ENCODE measurements at places on chromosomes 3 and 15.

GRCh38 chr3:143821862-143822261 is 26.4 kb downstream of the SLC9A9 start:
- no peak for DNase-seq

DNA sequence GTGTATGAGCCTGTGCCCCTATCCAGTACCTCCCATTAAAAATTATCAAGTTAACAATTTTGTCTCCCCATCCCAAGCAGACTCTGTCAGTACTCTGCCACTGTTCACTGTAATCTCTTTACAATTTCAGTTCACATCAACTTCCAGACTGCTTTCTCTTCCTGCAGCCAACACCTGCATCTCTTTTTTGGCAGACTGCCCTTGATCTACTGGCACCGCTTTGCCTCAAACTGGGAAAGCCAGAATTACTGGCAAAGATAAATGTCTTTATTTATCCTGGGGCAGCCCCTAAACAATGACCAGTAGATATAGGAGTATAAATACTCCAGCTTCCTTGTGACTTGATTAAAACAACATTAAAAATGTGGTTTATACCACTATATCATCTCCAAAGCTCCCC is 494.1 kb downstream of the ZNF385D start:
- DNase-seq: peak; percentile 40

DNA sequence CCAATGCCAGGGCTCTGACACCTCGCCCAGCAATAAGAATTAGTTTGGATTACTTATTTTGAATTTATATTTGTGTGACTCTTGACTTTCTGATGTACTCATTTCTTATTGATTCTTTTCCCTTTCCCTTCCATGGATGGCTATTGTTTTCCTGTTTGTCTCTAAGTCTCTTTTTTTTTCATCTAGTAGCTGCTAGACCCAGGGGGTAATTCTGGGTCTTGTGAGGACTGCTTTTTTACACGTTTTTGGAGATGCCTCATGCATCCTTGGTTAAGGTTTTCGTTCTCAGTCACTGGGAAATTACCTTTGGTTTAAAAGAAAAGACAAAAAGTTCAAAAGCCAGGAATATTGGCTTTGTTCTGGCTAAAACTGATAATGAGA is 70.2 kb upstream of the STRIT1 start:
- DNase-seq: no peak

DNA sequence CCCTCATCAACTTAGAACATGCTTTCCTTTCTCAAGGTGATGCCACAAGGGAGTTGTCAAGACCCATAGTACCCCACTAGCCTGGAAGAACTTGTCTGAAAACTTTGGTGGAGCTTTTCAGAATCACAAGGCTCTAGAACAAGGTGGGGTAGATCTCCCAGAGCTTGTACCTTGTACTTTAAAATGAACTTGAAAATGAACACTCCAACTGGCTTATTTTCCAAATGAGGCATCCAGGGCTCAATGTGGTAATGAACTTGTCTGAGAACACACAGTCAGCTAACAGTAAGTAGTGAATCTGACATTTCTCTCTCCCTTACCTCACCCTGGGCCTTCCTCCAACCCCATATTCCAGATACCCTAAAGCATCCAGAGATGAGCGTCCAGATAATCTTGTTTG is 81.8 kb upstream of the THBS1 start:
- peak; percentile 92 for DNase-seq

DNA sequence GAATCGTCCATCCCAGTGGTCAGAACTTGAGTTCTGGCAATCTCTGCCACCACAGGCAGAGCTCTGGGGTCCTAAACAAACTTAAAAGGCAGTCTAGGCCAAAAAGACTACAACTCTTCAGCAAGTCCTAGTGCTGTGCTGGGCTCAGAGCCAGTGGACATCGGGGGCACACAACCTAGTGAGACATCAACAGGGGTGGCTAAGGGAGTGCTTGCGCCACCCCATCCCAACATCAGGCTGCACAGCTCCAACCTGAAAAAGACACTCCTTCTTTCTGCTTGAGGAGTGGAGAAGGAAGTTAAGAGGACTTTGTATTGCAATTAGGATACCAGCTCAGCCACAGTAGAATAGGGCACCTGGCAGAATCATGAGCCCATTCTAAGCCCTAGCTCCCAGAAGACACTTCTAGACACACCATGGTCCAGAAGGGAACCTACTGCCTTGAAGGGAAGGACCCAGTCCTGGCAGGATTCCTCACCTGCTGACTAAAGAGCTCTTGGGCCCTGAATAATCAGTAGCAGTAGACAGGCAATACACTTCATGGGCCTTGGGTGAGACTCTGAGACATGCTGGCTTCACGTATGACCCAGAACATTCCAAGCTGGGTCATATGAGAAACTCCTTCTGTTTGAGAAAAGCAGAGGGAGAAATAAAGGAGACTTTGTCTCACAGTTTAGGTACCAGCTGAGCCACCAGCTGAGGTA is 72.0 kb downstream of the TFDP2 start:
- DNase-seq: no peak

DNA sequence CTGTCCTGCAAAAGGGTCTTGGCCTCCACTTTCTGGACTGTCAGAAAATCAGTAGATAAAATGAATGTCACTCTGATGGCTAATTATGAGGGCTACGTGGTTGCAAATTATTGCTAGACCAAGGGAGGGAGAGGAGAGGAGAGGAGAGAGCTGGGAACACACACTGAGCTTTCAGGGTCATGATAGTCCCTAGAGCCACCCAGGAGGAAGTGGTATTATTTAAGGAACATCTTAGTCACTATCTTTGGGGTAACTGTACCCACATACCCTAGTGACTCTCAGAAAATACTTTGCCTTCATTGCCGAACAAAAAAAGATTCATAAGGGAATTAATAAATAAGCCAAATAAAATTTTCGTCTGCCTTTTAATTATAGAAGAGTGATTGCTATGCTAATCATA is 642.3 kb upstream of the CFAP20DC start:
- DNase-seq: no peak

GRCh38 chr3:159258934-159259333 is 457.1 kb downstream of the MFSD1 start:
- DNase-seq: no peak

DNA sequence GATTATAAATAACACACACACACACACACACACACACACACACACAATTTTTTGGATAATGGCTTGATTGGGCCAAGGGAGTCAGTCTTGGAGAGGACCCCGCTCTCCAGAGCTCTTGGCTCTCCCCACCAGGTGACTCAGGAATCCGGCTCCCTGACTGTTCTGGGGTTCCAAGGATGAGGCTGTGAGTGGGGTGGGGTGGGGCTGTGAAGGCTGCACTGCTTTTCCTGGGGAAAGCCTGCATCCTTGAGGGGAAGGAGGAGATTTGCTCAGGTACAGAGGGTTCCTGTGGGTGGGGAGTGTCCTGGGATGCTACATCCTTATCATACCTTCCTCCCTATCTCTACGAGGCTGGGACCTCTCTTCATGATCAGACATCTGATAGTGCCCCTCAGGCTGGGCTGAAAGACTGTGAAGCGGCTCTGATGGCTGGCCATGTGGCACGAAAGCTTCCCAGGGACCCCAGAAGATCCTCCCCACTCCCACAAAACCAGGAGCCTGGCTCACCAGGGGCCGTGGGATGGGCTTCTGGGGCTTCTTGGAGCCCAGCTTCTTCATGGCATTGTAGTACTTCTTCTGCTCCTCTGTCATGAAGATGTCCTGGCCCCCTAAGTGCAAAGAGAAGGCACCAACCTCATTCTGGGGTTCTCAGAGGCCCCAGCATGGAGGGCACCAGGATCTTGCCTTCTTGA is 59.2 kb downstream of the EXOG start:
- no peak for DNase-seq

- peak; percentile 47 for DNase-seq
Observed at GRCh38 chr3:107430214-107430995, 53.2 kb downstream of the CCDC54 start.

GRCh38 chr15:68078365-68078764 is 24.2 kb downstream of the PIAS1 start:
- DNase-seq: no peak

DNA sequence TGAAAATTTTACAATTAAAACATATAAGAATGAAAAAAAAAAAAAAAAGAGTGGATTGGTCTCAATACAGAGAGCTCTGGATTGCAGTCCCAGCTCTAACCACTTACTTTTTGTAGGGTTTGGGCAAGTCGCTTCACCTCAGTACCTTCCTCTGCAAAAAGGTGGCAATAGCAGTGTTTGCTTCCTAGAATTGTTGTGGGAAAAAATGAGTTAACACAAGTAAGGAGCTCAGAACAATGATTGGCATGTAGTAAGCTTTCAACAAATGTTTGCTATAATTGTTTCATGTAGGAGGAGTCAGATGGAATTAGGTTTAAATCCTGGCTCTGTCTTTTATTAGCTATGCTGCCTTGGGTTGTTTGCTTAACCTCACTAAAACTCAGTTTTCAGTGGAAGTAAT is 425.2 kb upstream of the TBL1XR1 start:
- DNase-seq: no peak

DNA sequence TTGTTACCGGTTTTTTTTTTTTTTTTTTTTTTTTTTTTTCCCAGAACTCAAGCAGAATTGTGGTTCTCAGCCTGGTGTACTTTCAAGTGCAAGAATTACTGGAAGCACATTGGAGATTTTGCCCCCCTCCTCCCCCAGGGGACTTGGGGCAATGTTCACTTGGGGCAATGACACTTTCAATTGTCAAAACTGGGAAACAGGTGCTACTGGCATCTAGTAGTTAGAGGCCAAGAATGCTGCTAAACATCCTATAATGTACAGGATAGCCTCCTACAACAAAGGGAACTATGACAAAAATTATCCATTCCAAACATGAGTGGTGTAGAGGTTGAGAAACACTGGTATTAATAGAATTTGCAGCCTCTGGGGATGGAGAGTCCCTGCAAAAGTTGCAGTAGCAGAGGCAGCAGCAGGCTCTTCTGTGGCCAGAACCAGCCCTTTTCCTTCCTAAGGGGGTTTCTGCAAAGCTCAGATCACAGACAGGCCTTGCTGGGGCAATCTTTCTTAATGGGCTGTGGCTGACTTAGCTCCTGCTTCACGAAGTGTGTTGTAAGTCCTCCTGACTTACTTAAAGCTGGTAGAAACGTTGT is 144.3 kb upstream of the MRPS22 start:
- DNase-seq: no peak

GRCh38 chr15:52039925-52040781 is 21.1 kb downstream of the MAPK6 start:
- DNase-seq: peak; percentile 60

DNA sequence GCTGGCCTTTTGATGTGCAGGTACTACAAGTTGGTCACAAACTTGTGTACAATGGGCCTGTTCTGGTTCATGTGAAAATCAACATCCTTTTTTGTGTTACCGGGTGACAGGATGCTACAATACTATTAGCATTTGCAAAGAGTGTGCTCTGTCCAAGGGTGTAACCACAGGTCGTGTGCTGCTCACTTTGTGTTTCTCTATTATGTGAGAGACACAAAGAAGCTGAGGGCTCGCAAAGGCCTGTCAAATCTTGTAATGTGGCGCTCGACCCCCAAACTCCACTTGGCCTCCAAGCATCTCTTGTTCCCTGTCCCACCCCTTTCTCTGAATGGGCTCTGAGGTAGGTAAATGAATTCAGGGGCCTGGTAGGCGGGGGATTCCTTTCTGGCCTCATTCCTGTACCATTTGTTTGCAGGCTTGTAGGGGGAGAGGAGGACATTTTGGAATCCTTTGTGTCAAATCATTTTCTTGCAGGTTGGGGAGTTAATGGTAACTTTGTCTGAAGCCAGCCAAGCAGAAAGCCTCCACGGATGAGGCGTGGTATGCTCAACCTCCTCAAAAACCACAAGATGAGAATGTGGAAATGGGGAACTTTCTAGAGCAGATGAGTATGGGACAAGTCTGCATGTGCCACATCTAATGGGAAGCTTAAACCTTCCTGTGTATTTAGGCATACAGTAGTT is 109.1 kb downstream of the OPA1 start:
- DNase-seq: no peak

GRCh38 chr3:42802876-42803413 is 1.3 kb downstream of the HIGD1A start:
- no peak for DNase-seq

DNA sequence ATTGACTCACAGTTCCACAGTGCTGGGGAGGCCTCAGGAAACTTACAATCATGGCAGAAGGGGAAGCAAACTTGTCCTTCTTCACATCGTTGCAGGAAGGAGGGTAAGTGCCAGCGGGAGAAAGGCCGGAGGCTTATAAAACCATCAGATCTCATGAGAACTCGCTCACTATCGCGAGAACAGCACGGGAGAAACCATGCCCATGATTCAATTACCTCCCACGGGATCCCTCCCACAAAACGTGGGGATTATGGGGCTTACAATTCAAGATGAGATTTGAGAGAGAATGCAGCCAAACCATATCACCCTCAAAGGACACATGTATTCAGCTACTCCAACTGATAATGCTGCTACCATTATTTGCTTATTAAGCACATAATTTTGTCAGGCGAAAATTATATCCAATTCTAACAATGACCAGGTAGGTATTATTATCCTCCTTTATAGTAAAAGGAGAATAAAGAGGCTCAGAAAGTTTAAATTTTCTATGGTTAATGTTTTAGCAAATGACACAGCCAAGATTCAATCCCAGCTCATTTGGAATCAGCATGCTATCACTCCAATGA is 327.2 kb upstream of the CDIN1 start:
- no peak for DNase-seq

- DNase-seq: peak; percentile 44
Observed at GRCh38 chr3:123386477-123387040, 62.3 kb downstream of the ADCY5 start.

DNA sequence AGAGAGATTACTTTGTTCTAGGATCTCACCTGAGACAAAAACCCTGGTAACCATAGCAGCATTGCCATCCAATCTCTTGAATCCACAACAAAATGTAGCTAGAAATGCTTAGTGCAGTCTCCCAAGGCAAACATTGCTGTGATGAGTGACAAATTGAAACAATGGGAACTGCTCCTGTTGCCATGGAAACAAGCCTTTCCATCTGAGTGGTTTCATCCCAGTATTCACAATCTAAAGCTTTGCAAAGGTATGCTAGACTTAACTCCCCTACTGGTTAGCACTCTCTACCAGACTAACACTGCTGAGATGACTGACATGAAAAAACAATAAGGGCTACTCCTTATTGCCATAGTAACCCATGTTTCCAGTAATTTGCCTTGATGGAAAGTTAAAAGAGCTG is 172.6 kb upstream of the CNTN3 start:
- no peak for DNase-seq

DNA sequence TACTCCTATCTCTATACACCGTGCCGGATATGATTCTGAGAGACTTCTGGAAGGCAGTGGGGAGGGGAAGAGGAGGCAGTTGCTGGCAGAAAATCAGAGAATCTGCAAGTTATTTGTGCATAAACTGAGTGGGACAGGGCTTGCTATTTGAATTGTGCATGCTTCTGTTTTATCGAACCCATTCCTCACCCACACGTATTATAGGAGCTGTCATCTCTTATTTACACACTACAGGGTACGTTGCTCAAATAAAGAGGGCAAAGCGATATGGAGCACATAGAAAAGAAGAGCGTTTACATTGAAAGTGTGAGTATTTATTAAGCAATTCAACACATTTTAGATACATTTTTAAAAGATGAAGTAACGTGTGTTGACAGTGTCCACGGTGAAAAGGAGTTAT is 191.6 kb downstream of the CPNE4 start:
- DNase-seq: no peak

GRCh38 chr15:40091861-40092255 is 16.8 kb downstream of the BMF start:
- no peak for DNase-seq

- DNase-seq: peak; percentile 94
Observed at GRCh38 chr3:55484801-55485791, 2.0 kb downstream of the WNT5A start.

Data from muscle of leg (tissue), 16 donors.